Stimulated activated CD8-positive, alpha-beta memory T cell treated with anti-CD3 and anti-CD28 coated beads, Interleukin-4, amount 100 ng/mL, for 1 hour (primary cell): ENCODE measurements at places on chromosomes 5 and 9.

GRCh38 chr9:35870351-35870923 lies at the start of gene OR13J1:
Gene OR13J1, minus strand, starts transcription at chr9:35870401. Its CDS starts 0 bp downstream, at chr9:35870401.
- no peak for DNase-seq

GRCh38 chr9:85401998-85402397 lies 339.8 kb downstream of the AGTPBP1 start:
- no peak for DNase-seq

- DNase-seq, result no peak
These were observed 640 bp downstream of the SURF4 start for GRCh38 chr9:133375116-133375723.

- no peak for DNase-seq
These were observed 140.1 kb downstream of the KDM4C start for GRCh38 chr9:6897898-6898302.

DNA sequence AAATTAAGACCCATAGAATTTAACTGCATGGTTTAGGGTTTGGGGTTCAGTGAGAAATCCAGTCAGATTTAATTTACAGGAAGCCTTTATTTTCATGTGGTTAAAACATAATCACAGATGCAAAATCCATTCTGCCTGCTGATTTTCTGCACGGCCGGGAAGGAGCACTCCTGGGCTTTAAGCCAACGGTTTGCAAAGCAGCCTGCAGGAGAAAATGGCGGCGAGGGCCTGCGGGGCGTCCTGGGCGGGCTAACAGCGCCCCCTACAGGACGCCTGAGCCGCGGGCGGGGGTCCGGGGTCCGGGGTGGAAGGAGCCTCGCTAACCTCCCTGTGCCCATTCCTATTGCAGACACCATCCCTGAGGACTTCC lies 47.6 kb downstream of the THBS4 start:
- no peak for DNase-seq

DNA sequence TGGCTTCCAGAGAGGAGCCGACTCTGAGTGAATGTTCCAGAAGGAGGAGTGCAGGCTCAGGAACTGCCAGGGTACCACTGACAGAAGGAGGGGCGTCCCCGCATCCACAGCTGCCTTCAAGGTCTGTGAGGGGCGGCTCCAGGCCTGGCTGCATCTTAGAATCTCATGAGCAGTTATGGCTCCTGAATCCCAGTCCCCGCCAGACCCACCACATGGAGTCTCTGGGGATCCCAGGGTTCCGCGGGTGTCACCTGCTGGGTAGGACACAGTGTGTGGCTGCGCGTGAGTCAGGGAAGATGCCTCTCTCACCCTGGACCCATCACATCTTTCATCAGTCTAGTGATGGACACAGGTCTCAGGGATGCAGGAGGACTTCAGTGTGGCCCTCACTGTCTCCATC lies 79.2 kb downstream of the COL5A1 start:
- DNase-seq, result no peak
